ENCODE measurements at places on chromosomes 3 and 15.

GRCh38 chr3:16050641-16051467, 123.6 kb upstream of the GALNT15 start:
- DNase-seq = peak; percentile 77

DNA sequence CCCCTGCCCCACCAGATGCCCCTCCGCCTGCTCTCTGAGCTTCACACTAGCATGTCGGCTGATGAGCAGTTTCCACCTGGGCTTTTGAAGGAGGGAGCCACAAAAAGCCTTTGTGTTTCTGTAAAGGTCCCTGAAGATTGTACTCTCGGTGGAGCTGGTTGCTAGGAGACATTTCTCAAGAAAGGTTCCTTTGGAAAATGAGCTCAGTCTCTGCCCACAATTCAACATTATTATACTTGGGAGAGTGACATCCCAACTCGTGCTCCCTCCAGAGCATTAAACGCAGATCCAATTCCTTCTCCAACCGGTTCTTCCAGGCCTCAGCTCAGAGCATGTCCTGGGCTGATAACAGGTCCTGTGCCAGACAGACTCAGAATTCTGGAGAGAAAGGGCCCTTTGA, 26.8 kb upstream of the FAM107A start:
- DNase-seq = no peak

DNA sequence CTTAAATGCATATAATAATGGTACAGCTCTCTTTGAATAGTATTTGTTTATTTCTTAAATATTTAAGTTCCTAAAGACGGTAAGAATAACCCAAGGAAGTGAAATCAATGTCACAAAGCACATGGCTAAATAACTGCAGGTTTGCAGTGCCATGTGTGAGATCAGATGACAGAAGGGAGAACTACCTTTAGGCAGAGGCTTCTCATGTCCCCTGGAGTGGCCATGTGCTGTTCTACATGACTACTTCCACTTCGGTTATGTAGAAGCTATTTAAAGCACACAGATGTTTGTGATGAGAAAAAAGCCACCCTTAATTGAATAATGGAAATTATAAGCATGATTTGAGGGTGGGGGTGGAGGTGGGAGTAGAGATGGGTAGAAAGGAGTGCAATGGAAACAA, 109.1 kb downstream of the UBE3A start:
- DNase-seq = no peak

GRCh38 chr3:71859123-71859519, 74.2 kb upstream of the PROK2 start:
- DNase-seq = peak; percentile 11

GRCh38 chr3:62101488-62101887, 271.9 kb downstream of the FEZF2 start:
- DNase-seq = peak; percentile 75

- DNase-seq = no peak
Observed at GRCh38 chr3:139620438-139620837, 57.3 kb downstream of the NMNAT3 start.

- DNase-seq = no peak
Observed at GRCh38 chr3:36302626-36303025, 77.7 kb upstream of the STAC start.

DNA sequence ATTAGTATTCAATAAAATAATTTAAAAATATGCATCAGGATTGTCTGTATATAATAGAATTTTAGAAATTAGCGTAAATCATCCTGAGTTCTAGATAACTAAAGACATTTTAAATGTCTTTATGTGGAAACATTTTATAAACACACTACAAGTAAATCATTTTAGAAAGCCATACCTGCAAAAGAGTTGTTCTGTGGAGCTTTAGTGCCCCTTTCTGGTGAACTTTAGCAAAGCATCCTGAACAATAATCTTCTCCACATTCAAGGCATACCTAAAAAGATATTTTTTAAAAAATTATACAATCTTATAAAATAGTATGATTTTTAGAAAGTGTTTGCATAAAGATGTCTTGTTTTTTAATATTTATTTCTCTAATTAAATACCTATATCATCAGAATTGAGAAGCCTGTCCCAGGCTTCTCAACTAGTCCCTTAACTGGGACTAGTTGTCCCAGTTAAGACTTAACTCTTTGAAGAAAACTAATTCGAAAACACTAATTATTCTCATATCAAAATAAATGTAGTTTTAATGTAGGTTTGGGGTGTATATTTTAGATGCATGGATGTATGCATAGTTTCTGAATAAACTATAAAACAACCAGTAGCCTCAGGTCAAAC, 29.7 kb downstream of the ZBBX start:
- no peak for DNase-seq

GRCh38 chr15:44296625-44297524, 8.4 kb downstream of the GOLM2 start:
- peak; percentile 39 for DNase-seq

DNA sequence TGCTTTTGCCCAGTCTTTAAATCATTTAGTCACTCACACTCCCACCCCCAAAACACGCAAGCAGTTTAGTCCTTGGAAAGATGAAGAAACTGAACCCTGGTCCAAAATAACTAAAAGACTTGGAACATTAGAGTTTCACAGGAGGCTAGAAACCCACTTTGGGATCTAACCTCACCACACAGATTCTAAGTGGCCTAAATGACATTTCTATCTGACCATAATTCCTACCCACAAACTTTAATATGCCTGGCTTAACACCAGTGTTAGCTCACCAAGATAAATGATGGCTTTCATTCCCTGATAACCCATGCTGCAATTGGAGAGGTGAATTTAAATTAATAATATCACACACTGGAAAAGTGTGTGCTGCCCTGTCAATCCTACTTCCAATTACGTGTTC, 295.3 kb upstream of the UBE2E2 start:
- no peak for DNase-seq

- DNase-seq = no peak
Observed at GRCh38 chr3:13637311-13637891, 88.5 kb downstream of the FBLN2 start.

DNA sequence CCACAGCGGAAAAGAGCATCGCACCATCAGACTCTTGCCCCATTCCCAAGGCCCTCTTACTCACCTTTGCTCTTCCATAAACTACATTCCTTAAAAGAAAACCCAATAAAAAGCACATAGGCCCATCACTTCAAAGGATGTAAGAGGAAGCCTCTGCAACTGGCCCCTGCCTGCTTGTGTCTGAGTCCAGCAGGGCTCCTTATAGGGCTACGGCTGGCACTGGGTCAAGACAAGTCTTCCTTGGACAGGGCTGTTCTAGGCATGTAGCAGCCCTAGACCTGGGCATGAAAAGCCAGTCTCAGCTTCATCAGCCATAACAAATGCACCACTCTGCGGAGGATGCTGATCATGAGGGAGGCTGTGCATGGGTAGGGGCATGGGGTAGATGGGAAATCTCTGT, 218.3 kb downstream of the NTRK3 start:
- DNase-seq = no peak

GRCh38 chr15:43241100-43241499, 20.3 kb upstream of the EPB42 start:
- peak; percentile 79 for DNase-seq

GRCh38 chr3:138854204-138854603, 19.5 kb upstream of the PIK3CB start:
- DNase-seq = no peak

DNA sequence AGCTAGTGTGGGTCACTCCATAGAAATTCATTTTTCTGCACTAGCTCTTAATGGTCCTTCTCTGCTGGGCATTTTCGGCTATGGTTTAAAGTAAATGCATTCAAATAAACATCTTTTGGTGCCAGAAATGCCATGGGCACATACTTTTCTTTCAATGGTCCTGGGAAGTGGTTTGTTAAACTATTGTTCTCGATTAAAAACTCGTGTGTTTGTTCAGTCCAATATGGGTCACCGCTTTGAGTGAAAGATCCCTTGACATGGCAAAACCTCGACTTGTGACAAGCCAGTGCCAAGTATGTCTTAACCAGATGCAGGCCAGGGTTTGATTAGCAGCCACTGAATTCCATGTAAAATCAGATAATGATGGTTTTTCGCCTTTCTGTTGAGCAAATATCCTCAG, 331.9 kb upstream of the WNT5A start:
- peak; percentile 87 for DNase-seq

DNA sequence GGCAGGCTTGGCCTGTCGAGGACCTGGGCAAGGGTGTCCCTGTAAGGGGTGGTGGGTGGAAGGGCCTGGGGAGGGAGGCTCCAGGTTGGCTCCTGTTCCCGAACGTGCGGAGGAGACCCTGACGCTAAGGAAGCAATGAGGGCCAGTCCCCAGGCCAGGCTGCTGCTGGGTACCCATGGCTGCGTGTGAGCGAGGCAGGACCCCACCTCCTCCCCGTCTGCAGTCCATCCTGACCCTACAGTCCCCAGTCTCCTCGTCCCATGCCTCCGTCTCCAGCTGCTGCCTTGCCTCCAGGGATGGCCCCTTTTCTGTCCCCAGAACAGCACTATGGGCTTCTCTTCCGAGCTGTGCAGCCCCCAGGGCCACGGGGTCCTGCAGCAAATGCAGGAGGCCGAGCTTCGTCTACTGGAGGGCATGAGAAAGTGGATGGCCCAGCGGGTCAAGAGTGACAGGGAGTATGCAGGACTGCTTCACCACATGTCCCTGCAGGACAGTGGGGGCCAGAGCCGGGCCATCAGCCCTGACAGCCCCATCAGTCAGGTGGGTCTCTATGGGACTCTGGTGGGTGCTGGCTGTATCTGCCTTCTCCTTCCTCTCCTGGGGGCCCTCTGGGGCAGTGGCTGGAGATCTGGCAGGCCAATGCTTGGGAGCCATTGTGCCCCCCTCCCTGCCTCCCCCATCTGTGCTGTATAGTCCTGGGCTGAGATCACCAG, 571 bp downstream of the FES start:
- DNase-seq = no peak

DNA sequence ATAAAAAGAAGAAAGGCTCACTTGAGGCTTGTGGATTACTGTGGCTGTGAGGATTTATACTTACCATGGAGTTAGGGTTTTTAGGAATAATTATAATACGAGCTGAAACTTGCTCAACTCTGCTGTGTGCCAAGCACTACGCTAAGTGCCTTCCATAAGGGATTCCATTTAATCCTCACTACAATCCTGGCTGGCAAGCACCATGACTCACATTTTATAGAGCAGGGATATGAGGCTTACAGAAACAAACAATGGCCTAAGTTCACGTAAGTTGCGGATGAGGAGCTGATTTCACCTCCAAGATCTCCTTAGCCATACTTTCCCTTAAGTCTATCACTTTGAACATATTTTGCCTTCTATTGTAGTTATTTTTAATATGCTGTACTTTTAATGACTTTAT, 43.9 kb upstream of the ARL8B start:
- DNase-seq = peak; percentile 41

DNA sequence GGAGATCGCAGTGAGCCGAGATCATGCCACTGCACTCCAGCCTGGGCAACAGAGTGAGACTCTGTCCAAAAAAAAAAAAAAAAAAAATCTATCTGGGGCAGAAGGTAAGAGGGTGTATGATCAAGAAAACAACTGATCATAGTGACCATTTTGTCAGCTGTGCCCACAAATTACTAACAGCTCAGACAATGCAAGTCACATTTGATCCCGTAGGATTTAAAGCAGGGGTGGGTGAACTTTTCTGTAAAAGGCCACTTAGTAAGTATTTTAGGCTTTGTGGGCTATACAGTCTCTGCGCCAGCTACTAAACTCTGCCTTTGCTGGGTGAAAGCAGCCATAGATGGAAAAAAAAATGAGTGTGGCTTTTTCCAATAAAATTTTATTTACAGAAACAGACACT, 57.6 kb upstream of the ABI3BP start:
- DNase-seq = no peak

DNA sequence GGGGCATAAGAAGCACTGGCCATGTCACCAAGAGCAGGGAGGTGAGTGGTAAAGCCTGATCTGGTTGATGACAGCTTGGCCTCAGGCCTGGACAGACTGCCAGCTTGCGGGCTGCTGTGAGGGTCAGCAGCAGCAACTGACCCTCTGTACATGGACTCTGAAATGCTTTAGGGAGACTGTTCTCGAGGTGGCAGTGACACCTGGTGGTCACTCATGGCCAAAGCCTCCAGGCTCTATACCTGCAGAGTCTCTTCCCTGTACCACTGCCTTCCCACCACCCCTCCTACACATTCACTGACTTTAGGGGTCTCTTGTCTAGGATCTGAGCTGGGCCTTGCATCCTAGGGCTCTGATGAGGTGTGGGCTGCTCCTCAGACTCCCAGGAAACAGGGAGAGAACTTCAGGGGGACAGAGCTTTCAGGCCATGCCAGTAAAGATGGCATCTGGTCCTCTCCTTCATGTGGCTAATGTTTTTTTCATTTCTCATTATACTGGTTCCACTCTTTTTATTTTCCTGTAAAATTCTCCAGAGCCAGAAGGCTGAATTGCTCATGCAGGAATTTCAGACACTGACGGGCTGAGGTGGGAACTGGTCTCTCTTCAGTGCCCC, 17.2 kb upstream of the TIMP4 start:
- DNase-seq = peak; percentile 48

GRCh38 chr3:15667484-15667883, 65.9 kb downstream of the BTD start:
- no peak for DNase-seq

DNA sequence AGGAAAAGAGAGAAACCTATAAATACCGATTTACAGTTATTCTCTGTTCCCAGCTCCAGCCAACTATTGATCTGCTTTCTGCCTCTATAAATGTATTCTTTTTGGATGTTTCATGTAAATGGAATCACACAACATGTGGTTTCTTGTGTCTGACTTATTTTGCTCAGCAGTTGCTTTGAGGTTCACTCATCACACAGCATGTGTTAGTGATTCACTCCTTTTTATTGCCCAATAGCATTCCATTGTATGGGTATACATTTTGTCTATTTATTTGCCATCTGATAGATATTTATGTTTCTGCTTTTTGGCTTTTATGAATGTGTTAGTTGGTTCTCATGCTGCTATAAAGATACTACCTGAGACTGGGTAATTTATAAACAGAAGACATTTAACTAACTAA, 23.6 kb downstream of the CCR1 start:
- DNase-seq = peak; percentile 59

GRCh38 chr3:45509038-45509767, 85.3 kb upstream of the LIMD1 start:
- peak; percentile 90 for DNase-seq

DNA sequence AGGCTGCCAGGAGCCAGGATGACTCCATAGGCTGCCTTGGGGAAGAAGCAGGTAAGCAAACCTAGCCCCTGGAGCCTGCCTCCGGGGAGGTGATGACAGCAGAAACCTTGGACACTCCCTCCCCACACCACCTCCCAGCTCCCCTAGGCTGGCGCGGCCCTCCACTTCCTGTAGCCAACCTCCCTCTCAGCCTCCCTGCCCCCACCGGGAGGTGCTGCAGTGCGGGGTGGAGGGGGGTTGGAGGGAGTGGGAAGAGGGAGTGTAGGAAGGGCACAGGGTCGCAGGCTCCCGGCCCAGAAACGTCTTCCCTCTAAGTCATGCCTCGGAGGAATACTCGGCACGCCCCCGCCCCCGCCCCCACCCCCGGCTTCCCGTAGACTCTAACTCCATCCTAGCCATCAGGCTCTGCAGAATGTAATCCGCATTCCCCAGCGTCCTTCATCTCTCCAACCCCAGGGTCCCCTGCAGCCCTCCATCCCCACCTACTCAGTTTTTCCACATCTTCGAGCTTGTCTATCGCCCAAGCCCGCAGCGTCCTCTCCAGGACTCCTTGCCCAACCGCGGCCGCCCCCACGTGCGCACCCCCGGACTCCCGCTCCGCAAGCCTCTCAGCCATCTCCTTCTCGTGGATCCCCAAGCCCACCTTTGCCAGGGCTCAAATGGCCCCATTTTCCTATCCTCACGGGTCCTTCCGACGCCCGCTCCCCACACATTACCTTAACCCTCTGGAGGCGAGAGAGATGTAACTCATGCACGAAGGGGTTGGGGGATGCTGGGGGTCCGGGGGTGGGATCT, 528 bp downstream of the LPCAT4 start:
- peak; percentile 17 for DNase-seq

- no peak for DNase-seq
Observed at GRCh38 chr15:99117563-99118257, 12.8 kb downstream of the SYNM start.
